NCI-H187 (cell line): ENCODE measurements at places on chromosomes 7 and 10.
A peak's percentile ranks its signal among the peaks of the same experiment; 100 is the strongest.

DNA sequence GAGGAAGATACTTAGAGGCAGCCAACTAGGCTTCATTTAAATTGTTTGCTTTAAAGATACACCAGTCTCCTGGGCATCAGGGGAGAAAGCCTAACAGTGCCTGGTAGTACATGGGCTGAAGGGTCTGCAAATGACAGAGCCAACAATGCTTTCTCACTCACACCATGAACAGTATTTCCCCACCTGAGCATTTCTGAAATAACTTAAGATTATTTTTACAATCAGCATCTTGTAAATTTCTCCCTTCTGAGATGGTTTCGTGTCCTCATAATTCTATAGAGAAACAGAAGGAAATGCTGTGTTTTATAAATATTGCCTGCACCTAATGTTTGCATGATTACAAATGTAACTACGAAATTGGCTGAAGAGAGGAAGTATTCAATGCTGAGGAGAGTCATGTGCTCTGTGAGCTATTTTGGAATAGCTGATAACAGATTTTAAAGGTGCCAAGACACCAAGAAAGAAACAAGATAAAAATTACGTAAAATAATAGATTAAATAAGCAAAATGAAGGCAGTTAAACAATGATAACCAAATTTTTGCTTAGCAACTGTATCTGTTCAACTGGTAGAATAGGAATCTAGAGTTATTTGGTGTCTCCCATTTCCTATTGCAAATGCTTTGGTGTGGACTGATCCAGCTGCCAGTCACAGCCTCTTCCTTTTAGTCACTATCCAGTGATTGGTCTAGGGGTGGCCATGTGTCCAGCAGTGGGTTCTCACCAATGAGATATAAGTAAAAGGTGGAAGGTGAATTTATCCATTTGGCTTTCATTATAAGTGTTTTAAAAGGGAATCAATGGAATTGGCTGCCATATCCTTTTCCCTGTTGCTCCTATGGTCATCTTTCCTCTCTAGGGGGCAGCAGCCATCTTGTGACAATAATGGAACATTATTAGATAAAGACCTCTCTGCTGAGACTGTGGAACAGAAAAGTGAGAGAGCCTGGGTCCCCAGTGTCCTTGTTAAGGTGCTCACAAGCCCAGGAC is 167.9 kb upstream of the SLC26A5 start:
- no peak for DNase-seq

DNA sequence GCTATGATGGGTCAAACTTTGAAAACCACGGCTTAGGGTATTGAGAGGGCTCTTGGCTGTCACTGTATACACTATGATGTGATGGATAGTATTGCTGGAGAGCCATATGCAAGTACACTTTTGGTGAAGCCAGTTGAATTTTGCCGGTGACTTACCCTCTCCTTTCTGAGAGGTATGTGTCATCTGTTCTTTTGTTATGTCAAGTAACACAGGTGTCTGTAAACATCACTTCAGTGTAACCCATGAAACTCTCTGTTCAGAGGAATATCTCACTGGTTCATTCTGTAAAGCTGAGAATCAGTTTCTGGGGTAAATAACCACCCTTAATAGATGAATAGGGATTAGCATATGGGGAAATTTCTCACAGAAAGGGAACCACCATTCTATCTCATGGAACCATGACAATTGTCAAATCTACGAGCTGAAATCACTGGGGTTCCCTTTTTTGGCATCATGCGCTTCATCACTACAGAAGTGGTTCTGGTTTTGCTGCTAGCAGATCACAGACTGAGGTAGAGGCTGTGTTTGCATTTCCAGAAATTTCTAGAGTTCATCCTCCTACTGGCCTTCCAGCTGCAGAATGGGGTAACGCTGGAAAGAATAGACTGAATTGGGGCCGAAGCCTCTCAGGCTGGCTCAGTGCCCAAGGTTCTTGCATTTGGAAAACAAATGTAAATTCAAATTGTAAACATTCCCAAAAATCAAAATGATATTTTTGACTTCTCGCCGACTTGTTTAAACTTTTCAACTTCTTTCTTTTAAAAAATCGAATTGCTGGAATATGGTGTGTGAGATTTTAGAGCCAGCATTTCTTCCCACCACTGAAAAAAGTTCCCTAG is 83.3 kb upstream of the CREB5 start:
- peak; percentile 25 for DNase-seq

GRCh38 chr10:86971232-86971991 is 3.1 kb downstream of the ADIRF start:
- DNase-seq = no peak

- no peak for DNase-seq
Measured at GRCh38 chr10:119526621-119527592, 15.6 kb downstream of the RGS10 start.

DNA sequence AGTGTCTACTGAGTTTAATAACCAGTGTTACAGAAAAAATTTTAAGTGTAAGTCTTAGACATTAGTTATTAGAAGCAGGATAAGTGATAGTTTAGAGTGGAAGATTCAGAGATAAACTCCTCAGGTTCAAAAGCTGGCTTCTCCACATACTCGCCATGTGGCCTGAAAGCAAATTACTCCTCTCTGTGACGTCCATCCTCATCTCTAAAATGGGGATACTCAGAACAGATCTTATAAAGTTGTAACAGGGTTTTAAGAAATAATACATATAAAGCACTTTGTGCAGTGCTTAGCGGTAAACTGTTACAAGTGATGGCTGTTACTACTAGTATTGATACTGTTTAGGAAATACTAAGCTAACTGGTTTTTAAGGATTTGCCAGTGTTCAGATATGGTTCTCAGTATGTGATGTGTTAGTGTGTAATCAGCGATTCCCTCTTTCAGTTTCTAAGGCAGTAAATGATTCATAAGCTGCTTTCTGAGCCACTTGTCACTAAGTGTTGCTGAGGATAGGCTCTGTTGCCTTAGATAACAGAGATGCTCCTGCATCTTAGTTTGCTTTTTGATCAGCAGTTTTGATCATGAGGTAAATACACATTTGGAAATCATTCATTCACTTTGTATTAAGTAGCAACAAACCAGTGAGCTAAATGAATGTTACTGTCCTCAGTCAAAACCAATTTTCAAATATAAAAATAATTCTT is 58.7 kb downstream of the CYP51A1 start:
- no peak for DNase-seq
